ENCODE measurements at places on chromosomes 5 and 9.

- DNase-seq = no peak
Measured at GRCh38 chr9:128053560-128053959, 13.6 kb downstream of the NAIF1 start.

DNA sequence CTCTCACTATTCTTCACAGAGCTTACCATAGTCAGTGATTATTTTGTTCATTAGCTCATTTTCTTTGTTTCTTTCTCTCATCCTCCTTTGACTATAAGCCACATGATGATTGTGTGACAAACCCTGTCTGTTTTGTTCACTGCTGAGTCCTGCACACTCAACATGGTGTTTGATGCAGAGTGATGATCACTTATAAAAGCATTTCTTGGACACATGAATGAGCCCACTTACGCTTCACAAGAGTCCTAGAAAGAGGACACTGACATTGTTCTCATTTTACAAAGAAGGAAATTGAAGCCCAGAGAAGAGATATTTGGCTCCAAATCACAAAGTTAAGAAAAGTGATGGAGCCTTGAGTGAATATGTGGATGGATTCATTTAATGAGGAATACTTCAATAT is 13.4 kb downstream of the ABLIM3 start:
- DNase-seq = no peak

DNA sequence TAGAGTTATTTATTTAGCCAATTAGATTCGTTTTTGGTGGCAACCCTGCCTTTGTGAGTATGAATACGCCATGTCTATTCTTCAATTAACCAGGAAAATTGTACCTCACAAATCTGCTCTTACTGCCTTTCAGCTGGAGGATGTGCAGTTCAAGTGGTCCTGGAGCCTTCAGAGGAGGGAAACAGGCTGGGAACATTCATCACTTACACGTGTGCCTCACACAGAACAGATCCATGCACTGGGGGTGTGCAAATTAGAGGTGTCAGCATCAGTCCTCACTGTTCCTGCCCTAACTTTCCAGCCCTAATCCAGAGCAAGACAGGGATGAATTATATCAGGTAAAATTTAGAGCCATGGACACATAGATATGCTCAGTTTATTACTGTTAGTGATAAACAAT is 65.4 kb downstream of the SEMA5A start:
- no peak for DNase-seq

DNA sequence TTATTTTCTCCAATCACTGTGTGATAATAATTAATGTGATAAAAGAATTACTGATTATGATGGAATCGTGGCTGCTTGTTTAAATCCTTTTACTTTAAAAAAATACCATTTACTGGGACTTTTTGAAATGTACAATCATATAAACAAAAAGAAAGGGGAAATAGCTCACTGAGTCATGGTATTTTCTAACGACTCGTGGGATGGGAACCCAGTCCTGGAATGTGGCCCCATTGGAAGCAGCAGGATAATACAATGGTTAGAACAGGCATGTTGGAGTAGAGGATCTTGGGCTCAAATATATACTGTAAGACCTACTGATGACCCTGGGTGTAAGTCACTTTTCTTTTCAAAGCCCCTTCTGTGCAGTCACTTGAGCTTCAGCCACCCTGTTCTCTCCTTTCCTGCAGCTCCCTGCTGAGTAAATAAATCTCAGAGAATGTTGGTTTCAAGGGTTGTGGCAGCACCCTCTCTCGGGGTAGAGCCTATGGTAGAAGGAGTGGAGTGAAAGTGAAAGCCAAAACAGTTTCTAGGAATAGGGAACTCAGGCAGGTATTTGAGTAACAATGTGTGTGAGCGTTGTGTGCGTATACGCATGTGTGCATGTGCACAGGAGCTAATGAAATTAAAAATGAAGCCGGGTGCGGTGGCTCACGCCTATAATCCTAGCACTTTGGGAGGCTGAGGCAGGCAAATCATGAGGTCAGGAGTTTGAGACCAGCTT is 40.8 kb upstream of the LARP1 start:
- peak; percentile 39 for DNase-seq

GRCh38 chr9:129881547-129882324 is 46.5 kb downstream of the USP20 start:
- DNase-seq = no peak

DNA sequence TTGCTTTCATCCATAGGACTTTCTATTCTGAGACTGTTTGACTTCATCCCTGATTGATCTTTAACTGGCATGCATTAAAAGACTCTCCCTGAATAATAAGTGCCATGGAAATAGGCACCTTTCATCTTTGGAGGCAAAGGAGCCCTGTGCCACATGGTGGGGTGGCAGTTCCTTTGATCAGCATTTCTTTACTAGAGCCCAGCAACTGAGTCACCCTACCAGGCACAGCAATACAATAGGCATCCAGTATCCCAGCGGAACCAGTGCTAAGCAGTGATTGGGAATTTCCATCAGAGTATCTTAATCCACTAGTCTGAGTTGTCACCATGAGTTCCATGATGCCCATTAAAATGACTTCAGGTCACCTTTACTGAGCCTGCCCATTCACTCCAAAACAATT is 476.1 kb upstream of the MPDZ start:
- no peak for DNase-seq

DNA sequence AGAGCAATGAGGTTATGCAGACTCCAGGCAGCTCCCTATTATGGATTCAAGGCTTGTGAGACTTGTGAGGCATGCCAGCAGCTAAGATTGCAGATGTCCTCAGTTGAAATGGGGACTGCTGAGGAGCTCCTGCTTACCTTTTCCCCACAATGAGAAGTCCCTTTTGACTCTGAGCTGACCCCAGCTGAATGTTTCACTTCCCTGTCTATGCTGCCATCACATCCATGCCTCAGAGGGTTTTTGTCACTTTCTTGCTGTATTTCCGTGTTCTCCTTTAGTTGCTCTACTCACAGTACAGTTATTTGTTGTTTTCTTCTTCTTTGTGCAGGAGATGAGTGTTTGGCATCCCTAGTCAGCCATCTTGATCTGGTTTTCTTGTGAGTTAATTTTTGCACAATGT is 18.8 kb upstream of the OR2S2 start:
- peak; percentile 19 for DNase-seq

GRCh38 chr5:58771796-58772195 is 188.9 kb downstream of the RAB3C start:
- no peak for DNase-seq

GRCh38 chr9:72952914-72953313 is at the start of gene ALDH1A1:
Gene ALDH1A1, minus strand, starts transcription at chr9:72953053. Its CDS starts 53 bp downstream, at chr9:72953000.
- no peak for DNase-seq

DNA sequence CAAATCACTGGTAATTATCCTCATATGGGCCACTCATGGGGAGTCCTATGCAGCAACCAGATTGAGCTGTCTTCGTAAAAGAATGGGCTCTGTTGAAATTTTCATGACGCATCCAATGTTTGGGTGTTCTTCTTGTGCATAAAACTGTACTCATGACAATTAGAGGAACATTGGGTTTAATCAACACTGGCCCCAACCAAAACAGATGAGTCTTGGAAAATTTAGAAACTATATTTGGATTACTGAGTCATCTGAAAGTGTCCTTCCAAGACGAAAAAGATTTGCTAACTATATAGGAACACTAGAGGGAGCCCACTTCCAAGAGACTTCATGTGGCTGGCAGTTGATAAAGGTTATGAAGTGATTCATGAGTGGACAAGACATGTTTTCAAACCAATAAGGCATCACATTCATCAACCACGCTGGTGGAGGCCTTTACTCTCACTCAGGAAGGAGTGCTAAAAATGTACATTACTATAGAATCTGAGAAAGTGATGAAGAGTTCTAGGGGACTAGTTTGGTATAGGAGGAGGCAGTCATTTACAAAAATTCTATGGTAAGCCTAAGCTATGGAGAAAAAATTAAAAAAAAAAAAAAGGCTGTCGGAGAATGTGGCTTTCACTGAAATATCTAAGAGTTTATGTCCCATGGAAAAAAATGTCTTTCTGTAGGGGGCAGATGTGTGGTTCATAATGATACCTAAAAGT is 313.5 kb downstream of the PRDM9 start:
- no peak for DNase-seq

DNA sequence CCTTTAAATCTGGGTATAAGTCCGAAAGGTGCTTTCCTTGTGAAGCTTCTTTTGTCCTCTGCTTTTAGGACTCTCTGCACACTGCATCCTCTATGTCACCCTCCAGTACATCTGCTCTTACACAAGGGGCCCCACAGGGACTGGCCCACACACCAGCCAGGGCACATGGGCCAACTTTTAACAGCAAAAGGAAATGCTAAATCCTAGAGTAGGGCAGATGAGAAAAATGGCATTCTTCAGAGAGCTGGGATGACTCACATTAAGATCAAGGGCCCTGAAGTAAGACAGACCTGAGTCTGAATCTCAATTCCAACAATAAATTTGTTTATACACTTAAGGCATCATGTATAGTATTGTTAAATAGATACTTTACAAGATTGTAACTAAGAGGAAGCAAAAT is 40.3 kb upstream of the CDKN2B start:
- no peak for DNase-seq

GRCh38 chr5:149666212-149666852 is 63.8 kb upstream of the PPARGC1B start:
- no peak for DNase-seq

DNA sequence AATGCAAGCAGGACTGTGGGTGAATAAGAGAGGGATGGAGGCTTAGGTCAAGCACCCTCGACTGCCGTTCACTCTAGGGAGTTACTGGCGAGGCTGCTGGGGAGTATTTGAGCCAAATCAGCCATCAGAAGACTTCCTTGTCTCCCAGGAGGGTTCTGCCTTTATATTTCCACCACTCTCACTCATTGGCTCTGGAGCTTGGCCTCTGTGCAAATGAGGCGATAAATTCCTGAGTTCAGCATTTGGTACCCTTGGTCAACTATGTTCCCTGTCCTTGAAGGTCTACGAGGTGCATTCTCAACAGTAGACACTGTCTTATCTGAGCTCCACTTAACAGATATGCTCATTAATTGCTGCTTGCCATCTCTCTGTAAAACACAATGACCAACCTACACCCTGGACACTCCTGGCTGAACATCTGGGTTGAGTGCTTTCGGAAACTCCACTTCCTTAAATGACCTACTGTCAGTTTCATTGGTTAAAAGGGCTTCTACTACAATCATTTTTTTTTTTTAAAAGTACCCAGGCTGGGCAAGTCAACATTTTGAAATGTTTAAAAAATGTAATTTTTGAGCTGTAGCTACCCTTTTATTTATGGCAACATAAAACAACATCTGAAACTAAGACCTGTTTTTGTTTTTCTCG is 153.2 kb downstream of the NTRK2 start:
- DNase-seq = no peak

- no peak for DNase-seq
Measured at GRCh38 chr5:136992796-136993489, 506.2 kb downstream of the SPOCK1 start.
